ENCODE measurements at places on chromosomes 12 and 14. TPM values are rescaled to one million over a fixed set of nuclear protein-coding genes. Genes with fewer than 3 reads are reported as not detected.

Gene TMTC1
- not detected for polyA plus RNA-seq

Gene FOXM1
- not detected for polyA plus RNA-seq

Gene AP5M1
- polyA plus RNA-seq, result 36.7 TPM

Gene PYM1
- polyA plus RNA-seq, result 55.0 TPM

Gene KCNMB4
- polyA plus RNA-seq, result 1.3 TPM

Gene C12orf42
- polyA plus RNA-seq, result 8.8 TPM

Gene CMTM5
- not detected for polyA plus RNA-seq

Gene ANKS1B
- polyA plus RNA-seq, result not detected

Gene KRT82
- not detected for polyA plus RNA-seq

Gene WDHD1
- polyA plus RNA-seq, result 2.2 TPM

Gene PTPRR
- polyA plus RNA-seq, result not detected

Gene KRT6A
- not detected for polyA plus RNA-seq

Gene DCN
- not detected for polyA plus RNA-seq

Gene NIN
- 37.1 TPM for polyA plus RNA-seq

Gene OR4E2
- not detected for polyA plus RNA-seq

Gene CACNB3
- 0.52 TPM for polyA plus RNA-seq

Gene KLHDC1
- polyA plus RNA-seq, result 9.0 TPM

Gene CLEC6A
- polyA plus RNA-seq, result not detected

Gene EML5
- polyA plus RNA-seq, result 0.23 TPM

Gene IFNG-AS1
- 3.1 TPM for polyA plus RNA-seq

Gene CARMIL3
- not detected for polyA plus RNA-seq

Gene AQP6
- not detected for polyA plus RNA-seq

Gene PPP1R1A
- not detected for polyA plus RNA-seq

Gene TMEM30B
- polyA plus RNA-seq, result 6.4 TPM

Gene MYO1H
- polyA plus RNA-seq, result not detected

Gene IGF1
- not detected for polyA plus RNA-seq

Gene NTF3
- not detected for polyA plus RNA-seq

Gene NPFF
- not detected for polyA plus RNA-seq

Gene GDF3
- polyA plus RNA-seq, result not detected

Gene APEX1
- 125 TPM for polyA plus RNA-seq

Gene PPFIA2
- not detected for polyA plus RNA-seq

Gene GMFB
- 13.9 TPM for polyA plus RNA-seq

Gene TRIM9
- 0.43 TPM for polyA plus RNA-seq

Gene GDF11
- 0.99 TPM for polyA plus RNA-seq

Gene CLEC2D
- 389 TPM for polyA plus RNA-seq

Gene PRR4
- 5.7 TPM for polyA plus RNA-seq

Gene OR8S1
- not detected for polyA plus RNA-seq

Gene PLXNC1
- 3.0 TPM for polyA plus RNA-seq

Gene CNTN1
- not detected for polyA plus RNA-seq

Gene TMEM121
- 4.3 TPM for polyA plus RNA-seq

Gene NAV3
- polyA plus RNA-seq, result not detected

Gene BATF
- polyA plus RNA-seq, result 26.1 TPM

Gene SLC5A8
- polyA plus RNA-seq, result not detected

Gene C14orf132
- polyA plus RNA-seq, result not detected

Gene ISCA2
- 47.2 TPM for polyA plus RNA-seq

Gene GZMB
- 161 TPM for polyA plus RNA-seq

Gene RBP5
- polyA plus RNA-seq, result not detected

Gene KRT73
- polyA plus RNA-seq, result 0.72 TPM

Gene METTL1
- 21.7 TPM for polyA plus RNA-seq

Gene SLC39A2
- polyA plus RNA-seq, result not detected

Gene POTEG
- not detected for polyA plus RNA-seq

Gene ZDHHC22
- polyA plus RNA-seq, result not detected

Gene NKX2-8
- not detected for polyA plus RNA-seq

Gene FOXG1
- polyA plus RNA-seq, result not detected

Gene RASSF8
- not detected for polyA plus RNA-seq
